ENCODE measurements at places on chromosomes 6 and 20.

DNA sequence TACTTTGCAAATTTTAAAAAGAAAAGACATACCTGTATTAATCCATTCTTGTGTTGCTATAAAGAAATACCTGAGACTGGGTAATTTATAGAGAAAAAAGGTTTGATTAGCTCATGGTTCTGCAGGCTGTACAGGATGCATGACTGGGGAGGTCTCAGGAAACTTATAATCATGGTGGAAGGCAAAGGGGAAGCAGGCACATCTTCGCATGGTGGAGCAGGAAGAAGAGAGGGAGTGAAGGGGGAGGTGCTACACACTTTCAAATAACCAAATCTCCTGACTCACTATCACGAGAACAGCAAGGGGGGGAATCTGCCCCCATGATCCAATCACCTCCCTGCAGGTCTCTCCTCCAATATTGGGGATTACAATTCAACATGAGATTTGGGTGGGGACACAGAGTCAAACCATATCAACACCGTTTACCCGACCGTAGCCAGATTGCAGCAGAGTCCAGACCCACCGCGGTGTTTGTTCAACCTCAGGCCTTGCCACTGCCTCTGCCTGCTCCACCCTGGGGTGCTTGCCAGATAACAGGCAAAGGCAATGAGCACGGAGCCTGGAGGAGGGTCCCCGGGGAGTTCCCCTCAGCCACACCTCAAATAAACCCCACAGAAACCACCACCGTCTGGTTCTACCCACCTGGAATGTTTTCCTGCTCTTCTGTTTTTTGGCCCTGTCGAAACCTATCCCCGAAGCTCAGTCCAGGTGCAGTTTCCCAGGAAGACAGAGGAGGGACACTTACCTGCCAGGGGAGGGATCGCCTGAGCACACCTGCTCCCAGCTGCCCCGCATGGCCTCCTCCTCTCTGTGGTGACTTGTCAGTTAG, 142.2 kb upstream of the AFDN start:
- DNase-seq = no peak

GRCh38 chr6:135008072-135008940, 46.3 kb downstream of the HBS1L start:
- no peak for DNase-seq

GRCh38 chr20:25587536-25587935, 2.2 kb upstream of the NINL start:
- DNase-seq = no peak

- no peak for DNase-seq
Observed at GRCh38 chr6:81722506-81723223, 29.8 kb downstream of the TENT5A start.

DNA sequence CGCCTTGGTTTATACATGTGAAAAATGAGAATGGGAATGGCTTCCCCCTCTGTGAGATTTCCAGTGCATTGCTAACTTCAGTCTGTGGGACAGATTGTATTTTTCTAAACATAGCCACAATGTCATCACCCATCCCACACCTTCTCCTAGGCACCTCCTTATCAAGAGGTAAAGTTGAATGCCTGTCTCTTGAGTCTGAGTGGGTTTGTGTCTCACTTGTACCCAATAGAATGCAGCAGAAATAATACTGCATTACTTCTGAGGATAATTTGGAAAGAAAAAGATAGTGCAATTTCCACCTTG, 27.9 kb downstream of the RIN2 start:
- DNase-seq = no peak

GRCh38 chr20:62063315-62063980, 2.2 kb downstream of the TAF4 start:
- no peak for DNase-seq

GRCh38 chr20:1005452-1006027, 3.4 kb upstream of the RSPO4 start:
- peak; percentile 14 for DNase-seq

DNA sequence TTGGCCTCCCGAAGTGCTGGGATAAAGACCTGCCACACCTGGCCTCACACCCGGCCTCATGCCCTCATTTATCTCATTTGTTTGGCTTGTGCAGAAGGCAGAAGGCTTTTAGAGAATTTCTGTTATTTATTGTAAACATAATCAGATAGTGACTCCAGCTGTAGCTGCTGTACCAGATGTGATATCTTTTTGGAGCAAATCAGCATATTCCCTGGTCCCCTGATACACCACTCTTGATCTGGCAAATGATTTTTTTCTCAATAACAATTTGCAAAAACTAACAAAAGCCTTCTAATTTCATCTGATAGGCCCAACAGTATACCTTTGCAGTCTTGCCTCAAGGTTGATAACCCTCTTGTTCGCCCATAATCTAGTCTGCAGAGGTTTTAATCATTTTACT, 26.5 kb upstream of the TULP1 start:
- no peak for DNase-seq

DNA sequence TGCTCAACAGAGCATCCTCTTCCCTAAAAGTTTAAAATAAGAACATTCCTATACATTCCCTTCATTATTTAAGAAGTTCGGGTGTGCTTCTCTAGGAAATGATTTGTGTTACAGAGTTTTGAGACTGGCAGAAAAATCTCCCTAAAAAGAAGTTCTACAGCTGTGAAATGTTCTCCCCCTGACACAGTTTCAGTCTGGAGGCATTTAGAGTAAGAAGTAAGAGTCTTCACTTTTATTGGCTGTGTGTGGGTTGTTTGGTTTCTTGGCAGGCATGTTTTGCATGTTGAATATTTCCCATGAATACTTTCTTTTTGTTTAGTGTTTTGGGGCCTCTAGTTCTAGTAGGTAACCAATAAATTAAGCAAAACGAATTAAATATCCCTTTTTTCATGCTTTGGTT, 195.9 kb downstream of the TENT5A start:
- no peak for DNase-seq

DNA sequence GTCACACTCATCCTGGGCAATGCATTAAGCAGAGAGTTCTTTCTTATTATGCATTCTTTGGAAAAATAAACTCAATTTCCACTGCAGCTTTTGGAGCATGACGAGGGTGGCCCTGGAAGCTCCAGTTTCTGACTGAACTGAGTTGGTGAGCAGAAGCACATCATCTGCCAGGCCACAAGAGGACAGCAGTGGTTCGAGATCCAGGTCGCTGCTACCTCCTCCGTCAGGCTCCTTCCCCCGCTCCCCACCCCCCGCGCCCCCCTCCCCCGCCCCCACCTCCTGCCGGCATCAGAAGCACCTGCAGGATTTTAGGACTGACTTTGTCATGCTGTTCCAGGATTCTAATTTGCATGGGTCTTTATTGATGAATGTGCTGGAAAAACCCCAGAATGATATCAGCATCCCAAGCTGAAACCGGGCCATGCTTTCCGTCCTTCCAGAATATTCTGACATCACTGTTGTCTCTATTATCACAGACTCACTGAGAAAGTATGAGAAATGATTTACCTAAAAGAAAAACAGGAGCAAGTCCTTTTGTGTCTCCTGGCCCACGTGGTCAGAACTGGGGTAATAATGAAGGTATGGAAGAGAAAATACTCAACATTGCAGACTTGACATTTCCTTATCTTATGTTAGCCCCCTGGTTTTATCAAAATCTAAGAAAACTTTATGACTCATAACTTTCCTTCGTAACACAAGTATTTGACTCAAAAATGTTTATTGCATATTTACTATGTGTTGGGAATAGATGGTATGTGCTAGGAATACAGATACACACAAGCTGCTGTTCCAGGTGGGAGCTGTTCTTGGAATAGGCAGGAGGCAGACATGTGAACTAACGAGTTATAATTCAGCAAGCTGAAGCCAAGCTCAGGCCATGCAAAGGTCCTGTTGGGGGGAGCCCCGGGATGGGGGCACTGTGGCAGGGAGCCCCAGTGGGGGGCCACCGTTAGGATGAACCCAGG, 220.2 kb upstream of the EXOC2 start:
- DNase-seq = no peak

DNA sequence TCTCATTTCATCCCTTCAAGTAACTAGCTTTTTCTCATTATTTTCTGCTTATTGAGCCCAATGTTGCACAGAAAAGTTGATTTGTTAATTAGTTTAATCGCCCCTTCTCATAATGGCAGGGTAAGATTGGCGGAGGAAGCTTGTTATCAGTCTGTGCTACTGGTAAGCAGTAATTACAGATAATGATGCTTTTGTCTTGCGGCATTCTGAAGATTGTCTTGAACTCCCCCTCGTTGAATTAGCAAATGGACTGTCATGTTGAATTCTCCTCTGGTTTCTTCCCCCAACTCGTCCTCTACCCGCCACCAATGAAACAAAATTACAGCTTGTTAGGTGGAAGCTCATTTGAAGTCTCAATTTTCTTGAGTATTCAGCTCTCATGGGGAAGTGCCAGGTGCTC, 39.4 kb downstream of the PRDM13 start:
- peak; percentile 57 for DNase-seq

DNA sequence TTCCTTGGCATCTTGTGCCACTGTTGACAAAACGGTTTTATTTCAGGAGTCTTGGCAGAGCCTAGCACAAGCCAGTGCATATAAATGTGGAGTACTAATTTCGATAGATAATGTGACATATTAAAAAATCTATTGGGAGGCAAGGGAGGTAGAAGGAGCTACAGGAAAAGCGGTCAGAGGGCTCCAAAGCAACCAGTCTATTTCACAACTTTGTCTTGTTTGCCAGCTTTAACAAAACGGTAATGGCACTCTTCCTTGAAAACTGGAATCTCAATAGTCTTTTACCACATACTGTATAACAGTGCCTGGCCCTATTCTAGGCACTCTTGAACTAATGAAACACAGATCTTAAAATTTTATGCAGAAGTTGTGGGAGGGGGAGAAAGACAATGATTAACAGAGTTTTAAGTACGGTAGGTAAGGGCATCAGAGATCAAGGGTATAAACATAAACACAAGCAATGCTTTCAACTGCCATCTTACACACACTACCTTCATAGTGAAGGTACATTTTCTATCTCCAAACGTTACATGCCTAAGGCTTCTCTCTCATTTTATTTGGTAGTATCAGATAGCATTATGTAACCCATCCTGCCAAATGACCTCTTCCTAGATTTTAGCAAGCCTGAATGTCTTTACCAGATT, 33.5 kb upstream of the SYNCRIP start:
- DNase-seq = no peak

GRCh38 chr6:125670568-125670967, 78.9 kb upstream of the HEY2 start:
- DNase-seq = no peak

GRCh38 chr6:27867051-27867944, 44.9 kb downstream of the OR2B2 start:
- DNase-seq = peak; percentile 80

GRCh38 chr6:8069631-8070284, 5.6 kb upstream of the BLOC1S5 start:
- no peak for DNase-seq

Data from NCI-H1436 (cell line).